ENCODE measurements at places on chromosomes 16 and 17.

- no peak for DNase-seq
Measured at GRCh38 chr17:34378664-34379101, 15.7 kb upstream of the CCL1 start.

DNA sequence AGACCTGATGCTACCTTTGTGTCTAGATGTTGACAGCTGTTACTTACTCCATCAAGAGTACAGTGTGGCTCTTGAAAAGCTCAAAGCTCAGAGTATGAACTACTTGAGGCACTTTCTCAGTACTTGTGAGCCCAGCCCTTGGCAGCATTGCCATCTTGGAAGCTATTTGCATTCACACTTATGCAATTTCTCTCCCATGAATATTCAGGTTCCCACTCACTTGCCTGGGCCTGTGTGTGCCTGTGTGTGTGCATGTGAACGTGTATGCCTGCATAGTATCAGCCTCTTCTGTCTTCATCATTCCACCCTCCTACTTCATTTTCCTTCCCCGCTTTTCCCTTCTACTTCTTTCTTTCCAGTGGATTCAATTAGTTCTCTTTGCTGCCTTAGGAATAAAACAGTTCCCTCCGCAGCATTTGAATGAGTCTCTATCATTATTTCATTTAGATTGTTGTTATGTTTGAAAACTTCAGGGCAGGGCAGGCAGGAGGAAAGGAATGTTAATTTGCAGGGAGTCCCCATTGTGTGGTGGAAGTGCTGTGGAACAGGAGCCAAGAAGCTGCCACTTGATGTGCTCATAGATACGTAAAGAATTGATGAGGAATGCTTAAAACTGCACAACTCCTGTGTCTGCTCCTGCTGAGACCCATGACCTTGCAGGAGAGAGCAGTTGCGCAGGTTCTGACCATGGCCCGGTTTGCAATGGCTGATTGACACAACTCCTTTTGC, 58.9 kb downstream of the HS3ST4 start:
- DNase-seq: no peak

GRCh38 chr16:55330781-55331647, 7.0 kb downstream of the IRX6 start:
- DNase-seq: no peak

DNA sequence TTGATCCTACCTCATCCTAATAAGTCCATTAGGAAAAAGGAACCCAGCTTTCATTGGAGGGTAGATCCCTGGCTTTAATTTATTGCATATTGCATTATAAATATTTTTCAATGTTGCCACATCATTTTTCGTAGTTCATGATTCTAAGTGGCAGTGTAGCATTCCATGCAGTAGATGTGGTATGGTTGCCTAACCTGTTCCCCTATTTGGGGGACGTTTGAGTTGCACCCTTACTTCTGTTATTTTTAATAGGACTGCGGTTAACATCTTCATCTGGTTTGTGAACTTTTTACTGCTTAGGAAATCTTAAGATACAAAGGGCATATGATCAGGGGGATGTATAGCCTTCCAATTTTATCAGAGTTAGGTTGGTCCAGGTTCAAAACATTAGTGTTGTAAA, 5.4 kb downstream of the SCPEP1 start:
- no peak for DNase-seq

DNA sequence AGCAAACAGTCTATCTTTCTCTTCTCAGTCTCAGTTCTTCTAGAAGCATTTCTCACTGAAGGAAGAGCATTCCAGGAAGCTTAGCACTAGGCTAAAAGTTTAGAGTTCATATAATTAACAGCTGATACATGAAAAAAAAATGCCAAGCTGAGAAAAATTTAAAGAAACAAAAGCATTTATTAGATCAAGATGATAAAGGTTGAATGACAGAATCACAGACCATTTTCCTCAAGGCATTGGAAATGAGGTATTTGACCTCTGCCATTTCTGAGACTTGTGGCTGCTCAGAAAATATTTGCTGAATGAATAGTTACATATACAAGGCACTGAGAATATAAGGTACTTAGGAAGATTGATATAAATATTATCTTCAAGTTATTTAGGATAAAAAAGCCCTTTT, 901.6 kb upstream of the GOT2 start:
- DNase-seq: no peak

GRCh38 chr17:28947639-28948038, 3.7 kb downstream of the PHF12 start:
- DNase-seq: no peak

DNA sequence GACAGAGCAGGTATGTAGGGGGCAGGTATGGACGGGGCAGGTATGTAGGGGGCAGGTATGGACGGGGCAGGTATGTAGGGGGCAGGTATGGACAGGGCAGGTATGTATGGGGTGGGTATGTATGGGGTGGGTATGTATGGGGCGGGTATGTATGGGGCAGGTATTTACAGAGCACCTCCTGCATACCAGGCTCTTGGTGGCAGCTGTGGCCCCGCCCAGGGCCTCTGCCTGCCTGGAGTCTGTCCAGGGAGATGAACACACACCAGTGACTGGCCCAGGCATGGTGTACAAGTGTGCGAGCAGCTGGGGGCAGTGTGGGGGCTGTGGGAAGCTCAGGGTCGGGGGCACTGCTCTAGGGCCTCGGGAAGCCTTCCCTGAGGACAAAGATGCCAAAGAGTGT, 4.4 kb downstream of the RPL3L start:
- DNase-seq: no peak

DNA sequence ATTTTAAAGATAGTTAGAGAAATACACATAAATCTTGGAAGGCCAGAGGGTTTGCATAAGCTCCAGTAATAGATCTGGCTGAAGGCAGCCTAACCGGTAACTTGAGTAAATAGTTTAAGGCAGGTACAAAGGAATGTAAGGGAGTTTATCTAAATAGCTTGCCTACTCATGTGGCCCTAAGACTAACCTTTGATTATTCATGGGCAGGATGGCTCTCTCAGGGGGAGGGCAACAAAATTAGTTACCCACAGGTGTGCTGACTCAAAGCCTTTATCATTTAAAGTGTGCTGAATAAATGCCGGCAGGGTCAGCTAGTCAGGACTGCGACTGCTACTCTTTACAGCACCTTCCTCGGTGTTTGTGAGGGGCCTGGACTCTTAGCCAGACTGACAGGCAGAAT, 761.3 kb upstream of the KIF2B start:
- DNase-seq: no peak

GRCh38 chr17:300881-301280, 51.7 kb downstream of the RPH3AL start:
- DNase-seq: no peak

DNA sequence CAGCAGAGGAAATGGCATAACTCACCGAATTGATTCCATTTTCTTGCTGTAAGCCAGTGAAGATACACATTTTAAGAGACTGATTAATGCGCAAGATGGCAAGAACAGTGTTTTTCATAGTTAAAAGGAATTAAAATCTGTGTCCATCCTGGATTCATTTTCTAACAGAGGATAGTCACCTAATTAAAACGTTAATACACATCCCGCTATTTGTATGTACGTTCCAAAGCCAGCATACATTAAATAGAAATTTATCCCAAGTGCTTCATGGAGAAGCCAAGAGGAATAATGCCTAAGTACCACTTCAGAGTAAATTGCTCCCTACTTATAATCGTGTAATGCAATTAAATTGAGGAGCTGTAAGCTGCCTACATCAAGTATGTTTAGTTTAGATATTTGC, 49.9 kb downstream of the RBFOX1 start:
- no peak for DNase-seq

DNA sequence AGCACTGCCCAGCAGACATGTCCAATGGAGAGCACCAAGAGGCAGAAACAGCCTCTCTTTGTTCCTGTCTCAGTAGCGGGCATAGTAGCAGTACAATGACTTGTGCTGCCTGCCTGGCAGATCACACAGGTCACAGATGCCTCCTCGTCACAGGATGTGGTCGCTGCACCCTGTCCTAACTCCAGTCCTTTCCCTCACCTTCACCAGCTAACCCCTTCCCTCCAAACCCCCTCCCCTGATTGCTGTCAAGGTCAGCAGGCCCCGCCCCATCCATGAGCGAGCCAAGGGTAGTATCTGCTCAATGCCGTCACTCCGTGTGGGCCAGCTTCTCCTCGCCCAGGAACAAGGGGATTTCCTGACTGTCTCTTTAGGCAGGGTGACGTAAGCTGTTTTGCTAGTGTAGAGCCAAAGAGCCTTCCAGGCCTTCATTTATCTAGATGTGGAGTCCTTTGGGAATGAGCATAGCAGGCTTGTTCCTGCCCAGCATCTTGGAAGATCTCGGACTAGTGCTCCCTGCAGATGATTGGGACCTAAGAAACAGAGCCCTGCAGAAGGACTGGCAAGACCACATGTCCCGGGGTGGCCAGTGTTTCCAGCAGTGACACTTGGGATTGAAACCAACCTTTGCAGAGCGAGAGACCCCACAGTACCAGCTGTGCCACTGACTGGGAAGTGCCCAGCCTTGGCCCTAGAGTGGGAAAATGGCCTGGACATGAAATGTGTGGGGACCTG, 75.9 kb upstream of the TNRC6C start:
- peak; percentile 85 for DNase-seq

DNA sequence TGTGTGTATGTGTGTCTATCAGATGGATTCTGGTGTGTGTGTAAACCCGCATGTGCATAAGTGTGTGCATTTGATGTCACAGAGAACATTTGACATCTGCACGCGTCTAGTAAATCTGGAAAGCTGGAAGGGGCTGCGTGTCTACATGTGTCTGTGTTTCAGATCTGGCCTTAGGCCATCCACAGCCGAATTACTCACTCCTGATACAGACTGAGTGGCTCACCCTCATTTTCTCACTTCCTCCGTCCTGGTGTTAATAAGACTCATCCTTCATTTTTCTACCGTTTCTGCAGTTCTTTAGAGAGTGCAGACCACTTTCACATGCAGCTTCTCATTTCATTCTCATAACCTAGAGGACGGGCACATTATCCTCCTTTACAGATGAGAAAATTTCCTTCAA, 491.6 kb downstream of the CDH13 start:
- no peak for DNase-seq

- no peak for DNase-seq
Measured at GRCh38 chr17:83125515-83126274, 46.3 kb downstream of the METRNL start.

GRCh38 chr16:27118526-27118925, 51.8 kb downstream of the C16orf82 start:
- DNase-seq: no peak

GRCh38 chr16:14301169-14302030, 230.3 kb downstream of the MRTFB start:
- no peak for DNase-seq

GRCh38 chr16:813204-813915, 12.8 kb upstream of the GNG13 start:
- DNase-seq: peak; percentile 34

- no peak for DNase-seq
Measured at GRCh38 chr16:30985401-30986128, 558 bp downstream of the HSD3B7 start.

DNA sequence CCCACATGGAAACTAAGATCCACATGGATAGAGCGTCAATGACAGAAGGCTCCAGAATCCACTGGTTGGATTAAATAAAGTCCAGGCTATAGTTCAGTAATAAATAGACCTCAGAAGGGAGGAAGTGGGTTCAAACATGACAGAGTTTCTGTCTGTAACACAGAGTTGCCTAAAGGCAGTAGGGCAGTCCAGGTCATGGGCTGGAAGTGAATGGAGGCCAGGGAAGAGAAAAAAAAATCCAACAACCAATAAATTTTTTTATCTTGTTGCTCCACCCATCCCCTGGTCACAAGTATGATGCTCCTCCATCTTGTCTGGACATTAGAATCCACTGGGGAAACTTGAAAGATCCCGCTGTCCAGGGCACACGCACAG, 92.4 kb downstream of the RGS9 start:
- DNase-seq: no peak

DNA sequence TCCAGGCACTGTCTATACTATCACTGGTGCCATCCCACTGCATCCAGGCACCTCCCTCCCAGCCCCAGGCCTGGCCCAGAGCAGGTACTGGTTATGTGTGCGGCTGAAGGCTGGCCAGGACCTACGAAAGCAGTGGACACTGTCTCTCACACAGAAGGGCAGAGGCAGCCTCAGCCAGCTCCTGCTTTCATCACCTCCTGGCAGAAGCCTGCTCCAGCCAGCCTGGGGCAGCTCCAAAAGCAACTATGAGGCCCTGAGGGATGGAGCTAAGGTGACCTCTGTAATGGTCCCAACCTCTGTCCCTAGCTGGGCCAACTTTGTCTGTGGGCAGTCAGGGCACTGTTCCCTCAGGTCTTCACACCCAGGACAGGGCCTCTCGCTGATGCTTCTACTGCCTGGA, 18.8 kb downstream of the HSD11B2 start:
- DNase-seq: no peak

DNA sequence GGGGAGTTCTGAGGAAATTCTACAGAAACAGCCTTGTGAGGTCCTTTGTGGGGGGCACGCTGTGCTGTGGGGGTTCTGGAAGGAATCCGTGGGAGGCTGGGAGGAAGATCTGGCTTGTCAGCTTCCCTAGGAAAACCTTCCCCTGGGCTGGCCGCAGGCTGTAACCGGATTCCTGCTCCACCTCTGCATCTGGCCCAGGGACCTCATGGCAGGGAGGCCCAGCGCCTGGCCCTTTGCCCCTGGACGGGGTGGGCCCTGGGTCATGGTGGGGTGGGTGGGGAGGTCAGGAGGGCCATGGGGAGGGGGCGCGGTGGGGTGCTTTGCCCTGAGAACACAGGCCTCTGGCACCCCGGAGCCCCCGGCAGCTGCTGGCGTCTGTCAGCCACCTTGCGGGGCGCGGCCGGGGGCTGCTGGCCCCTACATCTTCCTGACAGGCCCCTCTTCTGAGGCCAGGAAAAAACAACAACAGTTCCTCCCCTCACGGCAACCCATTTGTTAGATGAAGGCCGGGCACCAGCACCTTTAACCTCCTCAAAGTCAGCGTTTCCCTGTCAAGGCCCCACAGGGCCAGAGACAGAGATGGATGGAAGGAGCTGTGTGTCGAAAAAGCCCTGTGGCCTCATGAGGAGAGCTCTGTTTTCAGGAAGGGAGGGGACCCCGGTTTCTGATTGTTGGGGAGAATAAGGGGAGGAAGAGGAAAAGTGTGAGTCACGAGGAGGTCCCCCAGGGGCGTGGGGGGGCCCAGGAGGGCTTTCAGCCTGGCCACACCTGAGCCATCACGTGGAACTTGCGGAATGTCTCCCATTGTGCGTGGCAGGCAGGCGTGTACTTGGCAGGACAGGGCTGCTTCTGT, 3.6 kb upstream of the MEOX1 start:
- DNase-seq: no peak

- no peak for DNase-seq
Measured at GRCh38 chr16:535446-536405, 8.2 kb downstream of the CAPN15 start.
